ENCODE measurements at places on chromosomes 3 and 15. TPM values are rescaled to one million over a fixed set of nuclear protein-coding genes. Genes with fewer than 3 reads are reported as not detected.

DNA sequence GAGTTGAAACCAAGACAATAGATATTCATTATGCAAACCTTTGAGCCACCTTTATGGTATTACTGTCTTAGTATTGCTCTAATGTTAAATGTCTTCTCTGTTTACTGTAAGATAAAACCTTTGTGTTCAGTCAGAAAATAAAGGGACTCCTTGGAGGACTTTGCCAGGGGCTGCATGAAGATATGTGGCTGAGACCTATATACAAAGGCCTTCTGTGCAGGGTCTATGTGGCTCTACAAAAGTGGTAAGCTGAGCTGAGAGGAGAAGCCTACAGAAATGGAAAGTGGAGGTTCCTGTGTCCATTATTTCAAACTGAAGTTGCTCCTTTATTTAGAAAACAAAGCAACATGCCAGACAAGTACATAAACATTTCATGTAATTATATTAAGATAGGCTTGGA is 131.5 kb downstream of the FNDC3B start:
- H3K27ac ChIP-seq, result no peak overlapping the region
- no peak for DNase-seq
- no peaks in the 10 kb centered on the region for H3K27me3 ChIP-seq
- H3K4me1 ChIP-seq, result peaks cover 2% of the 10 kb centered on the region
- no peak overlapping the region for H3K4me3 ChIP-seq
- H3K36me3 ChIP-seq, result no peaks in the 10 kb centered on the region

- peaks cover 46% of the 10 kb centered on the region for H3K4me1 ChIP-seq
- H3K27ac ChIP-seq, result no peak overlapping the region
- H3K4me3 ChIP-seq, result no peak overlapping the region
- peaks cover 25% of the 10 kb centered on the region for H3K36me3 ChIP-seq
Observed at GRCh38 chr3:143172062-143172794, 52.7 kb downstream of the CHST2 start.

DNA sequence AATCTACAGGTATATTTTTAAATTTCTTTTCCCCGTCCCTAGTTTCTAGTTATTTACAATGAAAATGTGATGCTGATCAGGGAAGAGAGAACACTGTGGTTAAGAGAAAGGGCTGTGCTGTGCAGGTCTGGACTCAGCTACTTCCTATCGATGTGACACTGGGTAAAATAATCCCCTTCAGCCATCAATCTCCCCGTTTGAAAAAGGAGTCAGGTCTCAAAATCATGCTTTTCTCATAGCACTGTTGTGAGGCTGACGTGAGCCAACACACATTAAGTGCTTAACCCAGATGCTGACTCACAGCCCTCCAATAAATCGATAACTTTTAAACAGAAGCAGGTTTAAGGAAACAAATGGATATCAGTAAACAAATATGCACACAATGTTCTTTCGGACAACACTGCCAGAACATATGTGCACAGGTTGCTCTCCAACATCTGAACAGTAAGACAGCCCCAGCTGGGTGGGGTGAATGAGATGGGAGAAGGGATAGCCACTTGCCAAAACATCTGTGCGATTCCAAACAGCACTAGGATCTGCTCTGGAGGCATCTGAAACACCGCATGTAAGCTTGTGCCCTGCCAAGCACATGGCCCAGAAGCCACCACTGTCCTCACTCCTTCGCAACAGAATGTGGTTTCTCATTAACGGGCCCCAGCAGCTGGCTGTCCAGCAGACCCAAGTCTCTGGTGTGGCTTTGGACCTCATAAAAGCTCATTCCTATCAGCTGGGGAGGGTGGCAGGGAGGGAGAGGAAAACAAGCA is 143.2 kb upstream of the PRICKLE2 start:
- no peak overlapping the region for H3K4me3 ChIP-seq
- no peaks in the 10 kb centered on the region for H3K36me3 ChIP-seq
- DNase-seq, result no peak
- no peak overlapping the region for H3K27ac ChIP-seq

Gene MELTF
- 6.4 TPM for total RNA-seq

DNA sequence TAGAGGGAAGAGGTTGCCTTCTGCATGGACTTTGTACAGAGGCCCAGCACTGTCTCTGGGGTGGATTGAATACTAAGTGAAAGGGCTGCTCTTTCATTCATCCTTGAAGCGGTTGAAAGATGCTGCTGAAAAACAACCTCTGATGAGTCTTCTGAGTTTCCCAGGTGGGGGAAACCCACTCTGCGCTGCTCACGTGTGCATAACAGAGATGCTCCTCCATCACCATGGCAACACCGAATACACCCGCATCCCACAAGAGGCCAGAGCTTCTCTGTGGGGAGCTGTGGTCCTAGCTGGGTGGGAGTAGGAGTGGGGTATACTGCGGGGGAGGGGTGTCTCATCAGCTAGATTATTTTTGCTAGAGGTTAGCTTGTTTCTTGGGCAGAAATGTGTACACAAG is 6.1 kb upstream of the SYN2 start:
- no peaks in the 10 kb centered on the region for H3K36me3 ChIP-seq
- H3K4me1 ChIP-seq, result no peaks in the 10 kb centered on the region
- H3K27me3 ChIP-seq, result peaks cover 26% of the 10 kb centered on the region
- H3K27ac ChIP-seq, result no peak overlapping the region
- no peak for DNase-seq
- H3K4me3 ChIP-seq, result no peak overlapping the region

DNA sequence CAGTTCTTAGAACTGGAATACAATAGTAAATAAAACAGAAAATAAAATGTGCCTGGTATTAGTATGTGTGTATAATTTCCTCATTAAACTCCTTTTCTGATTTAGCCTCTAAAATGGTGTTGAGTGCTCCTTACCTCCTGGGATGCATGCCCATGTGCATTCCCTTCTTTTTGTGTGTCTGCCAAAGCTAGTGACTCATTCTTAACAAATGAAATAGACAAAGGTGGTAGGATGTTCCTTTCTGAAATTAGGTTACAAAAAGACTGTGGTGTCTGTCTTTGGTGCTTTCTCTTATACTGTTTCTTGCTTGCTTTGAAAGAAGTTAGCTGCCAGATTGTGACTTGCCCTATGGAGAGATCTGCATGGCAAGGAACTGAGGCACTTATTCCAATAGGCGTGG is 623.7 kb downstream of the GRM7 start:
- H3K27me3 ChIP-seq, result no peaks in the 10 kb centered on the region
- no peaks in the 10 kb centered on the region for H3K36me3 ChIP-seq
- no peak overlapping the region for H3K27ac ChIP-seq
- DNase-seq, result no peak

- no peak for DNase-seq
- H3K4me1 ChIP-seq, result no peaks in the 10 kb centered on the region
- H3K4me3 ChIP-seq, result no peak overlapping the region
Observed at GRCh38 chr3:194964809-194965208, 279.1 kb downstream of the FAM43A start.

Gene GOLGA8M
- 1.8 TPM for total RNA-seq

Gene ARL14
- total RNA-seq, result not detected

Gene CFAP20DC
- total RNA-seq, result 2.0 TPM

Gene AVEN
- 9.1 TPM for total RNA-seq

- H3K4me1 ChIP-seq, result peaks cover 49% of the 10 kb centered on the region
- peak within 1 kb of the TSS; percentile 83 for H3K4me3 ChIP-seq
- H3K36me3 ChIP-seq, result peaks cover 26% of the 10 kb centered on the region
Observed at GRCh38 chr3:45995236-45996192, at the start of gene FYCO1. FYCO1 (minus strand) TSS chr3:45995824; CDS start chr3:45984910, 10,914 bp downstream.

DNA sequence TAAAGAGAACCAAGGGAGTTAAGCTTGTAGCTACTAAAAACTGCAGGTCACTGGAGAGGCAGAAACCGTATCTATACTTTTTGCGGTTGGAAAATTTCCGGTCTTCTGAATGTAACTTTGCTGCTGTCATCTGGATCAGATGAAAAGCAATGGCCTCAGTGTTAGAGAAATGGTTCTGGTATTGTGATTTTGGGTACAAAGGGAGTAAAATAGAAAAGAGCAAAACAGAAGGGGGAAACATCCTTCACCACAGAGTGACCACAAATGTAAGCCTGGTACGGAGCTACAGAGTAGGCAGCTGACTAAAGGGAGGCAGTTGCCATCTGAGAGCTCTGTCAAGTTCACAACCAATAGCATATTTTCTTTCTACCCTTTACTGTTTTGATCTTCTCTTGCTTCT is 5.6 kb downstream of the CD96 start:
- H3K27ac ChIP-seq, result no peak overlapping the region
- no peaks in the 10 kb centered on the region for H3K27me3 ChIP-seq
- peaks cover 36% of the 10 kb centered on the region for H3K4me1 ChIP-seq
- H3K4me3 ChIP-seq, result no peak overlapping the region
- peak; percentile 82 for DNase-seq

- H3K4me1 ChIP-seq, result no peaks in the 10 kb centered on the region
- H3K27me3 ChIP-seq, result peaks cover 2% of the 10 kb centered on the region
- DNase-seq, result no peak
- H3K4me3 ChIP-seq, result no peak overlapping the region
- H3K27ac ChIP-seq, result no peak overlapping the region
- H3K36me3 ChIP-seq, result no peaks in the 10 kb centered on the region
Observed at GRCh38 chr3:36679384-36680200, 84.8 kb downstream of the DCLK3 start.

Gene APPL1
- total RNA-seq, result 33.2 TPM

- peaks cover 23% of the 10 kb centered on the region for H3K4me1 ChIP-seq
- DNase-seq, result no peak
- no peak overlapping the region for H3K4me3 ChIP-seq
- peaks cover 13% of the 10 kb centered on the region for H3K36me3 ChIP-seq
- H3K27me3 ChIP-seq, result peaks cover 21% of the 10 kb centered on the region
Observed at GRCh38 chr15:75840659-75841058, 2.6 kb upstream of the UBE2Q2 start.

GRCh38 chr15:56557415-56557814 is 92.5 kb upstream of the MNS1 start:
- H3K27me3 ChIP-seq, result peaks cover 6% of the 10 kb centered on the region
- H3K4me1 ChIP-seq, result no peaks in the 10 kb centered on the region
- H3K27ac ChIP-seq, result no peak overlapping the region
- H3K4me3 ChIP-seq, result no peak overlapping the region
- H3K36me3 ChIP-seq, result no peaks in the 10 kb centered on the region
- no peak for DNase-seq

DNA sequence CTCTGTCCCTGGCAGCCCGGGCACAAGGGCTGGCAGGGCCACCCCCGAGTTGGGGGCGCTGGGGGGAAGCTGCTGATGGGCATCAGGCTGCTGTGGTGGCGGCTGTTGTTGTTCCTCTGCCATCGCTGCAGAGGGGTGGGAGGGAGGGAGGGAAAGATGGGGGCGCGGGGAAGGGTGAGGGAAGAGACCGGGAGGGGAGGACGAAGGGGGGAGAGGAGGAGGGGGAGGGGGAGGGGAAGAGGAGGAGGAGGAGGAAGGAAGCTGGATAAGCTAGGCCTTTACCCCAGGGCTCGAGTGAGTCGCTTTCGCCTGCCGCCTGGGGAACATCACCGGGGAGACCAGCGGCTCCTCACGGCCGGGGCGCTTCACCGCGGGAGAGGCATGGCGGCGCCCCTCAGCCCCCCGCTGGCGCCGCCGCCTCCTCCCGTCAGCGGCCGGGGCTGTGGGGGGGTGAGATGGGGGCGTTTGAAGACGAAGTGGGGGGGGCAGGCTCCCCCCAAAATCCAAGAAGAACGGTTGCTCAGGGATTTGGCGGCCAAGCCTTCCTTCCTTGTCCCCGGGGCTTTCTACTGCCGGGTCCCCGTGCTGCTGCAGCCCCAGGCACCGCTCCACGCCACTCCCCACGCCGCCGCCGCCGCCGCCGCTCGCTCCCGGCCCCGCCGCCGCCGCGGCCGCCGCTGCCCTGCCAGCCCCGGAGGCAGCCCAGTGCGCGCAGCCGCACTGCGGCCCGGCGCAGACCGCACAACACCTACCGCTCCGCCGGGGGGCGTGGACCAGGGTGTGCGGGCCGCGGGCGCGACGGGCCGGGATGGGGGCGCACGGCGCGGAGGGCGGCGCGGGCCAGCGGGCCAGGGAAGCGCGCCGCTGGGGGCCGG is at the start of gene RFX7:
RFX7 (minus strand) TSS at position 717 of the 875 bp plus-strand sequence; CDS start at position 123, 594 bp downstream.
- no peaks in the 10 kb centered on the region for H3K27me3 ChIP-seq
- H3K36me3 ChIP-seq, result peaks cover 9% of the 10 kb centered on the region
- peaks cover 37% of the 10 kb centered on the region for H3K4me1 ChIP-seq
- peak within 1 kb of the TSS; percentile 96 for H3K27ac ChIP-seq

Gene TMEM158
- 0.55 TPM for total RNA-seq

Gene PGBD4
- 3.8 TPM for total RNA-seq

Gene PPP1R14D
- not detected for total RNA-seq

DNA sequence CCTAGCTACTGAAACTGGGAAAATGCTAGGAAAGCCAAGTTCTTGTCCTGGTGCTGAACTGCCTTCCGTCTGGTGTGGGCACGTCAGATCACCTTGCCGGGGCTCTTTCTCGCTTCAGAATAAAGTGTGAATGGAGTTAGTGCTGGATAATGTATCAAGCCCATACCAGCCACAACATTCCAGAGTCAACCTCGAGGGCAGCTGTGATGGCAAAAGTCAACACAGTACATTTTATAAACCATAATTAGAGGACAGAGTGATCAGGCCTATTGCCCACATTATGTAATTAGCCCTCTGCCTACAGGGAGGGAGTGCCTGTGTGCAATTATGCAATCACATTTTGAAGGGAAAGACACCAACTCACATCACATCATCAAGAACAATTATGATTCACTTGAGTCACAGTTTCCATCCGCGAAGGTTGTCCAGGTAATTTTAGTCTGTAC is 165.2 kb downstream of the RORA start:
- no peak overlapping the region for H3K27ac ChIP-seq
- H3K27me3 ChIP-seq, result peaks cover 24% of the 10 kb centered on the region
- no peak overlapping the region for H3K4me3 ChIP-seq
- no peak for DNase-seq
- H3K4me1 ChIP-seq, result no peaks in the 10 kb centered on the region

Gene SHISA5
- 271 TPM for total RNA-seq

Gene CD200R1L
- not detected for total RNA-seq

DNA sequence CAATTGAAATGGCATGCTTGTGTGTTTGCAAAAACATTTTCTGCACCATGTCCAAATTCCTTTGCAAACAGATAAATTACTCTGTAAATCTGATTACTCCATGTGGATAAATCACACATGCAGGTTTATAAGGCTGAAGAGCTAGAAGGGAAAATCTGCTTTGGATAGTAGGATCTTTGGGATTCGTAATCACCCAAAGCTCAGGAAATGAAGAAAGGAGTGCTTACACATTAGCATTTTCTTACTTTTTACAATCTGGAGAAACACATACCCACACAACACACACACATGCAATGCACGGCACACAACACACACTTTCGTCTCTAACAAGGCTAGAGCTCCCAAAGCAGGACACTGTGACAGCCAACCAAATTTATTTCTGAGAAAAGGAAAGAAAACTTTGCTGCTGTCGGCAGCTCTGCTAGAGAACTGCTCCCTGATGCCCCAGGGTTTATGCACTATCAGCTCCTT is 2.1 kb downstream of the LSAMP start:
- H3K27me3 ChIP-seq, result peaks cover 10% of the 10 kb centered on the region
- H3K4me1 ChIP-seq, result no peaks in the 10 kb centered on the region
- no peak overlapping the region for H3K4me3 ChIP-seq
- H3K27ac ChIP-seq, result no peak overlapping the region
- H3K36me3 ChIP-seq, result no peaks in the 10 kb centered on the region

Gene NT5DC2
- 23.8 TPM for total RNA-seq

GRCh38 chr15:60384526-60385126 is 13.2 kb downstream of the ANXA2 start:
- H3K4me3 ChIP-seq, result no peak overlapping the region
- no peaks in the 10 kb centered on the region for H3K27me3 ChIP-seq
- H3K36me3 ChIP-seq, result peaks cover 58% of the 10 kb centered on the region
- DNase-seq, result no peak
- no peak overlapping the region for H3K27ac ChIP-seq

Gene FSIP1
- total RNA-seq, result 0.48 TPM

Data from activated CD4-positive, alpha-beta T cell treated with anti-CD3 and anti-CD28 coated beads, Interleukin-2, amount 10 ng/mL, durations not matched to agents 7 days and 5 days (primary cell).